NCI-H1694 (cell line): ENCODE measurements at places on chromosomes 2 and 18.

DNA sequence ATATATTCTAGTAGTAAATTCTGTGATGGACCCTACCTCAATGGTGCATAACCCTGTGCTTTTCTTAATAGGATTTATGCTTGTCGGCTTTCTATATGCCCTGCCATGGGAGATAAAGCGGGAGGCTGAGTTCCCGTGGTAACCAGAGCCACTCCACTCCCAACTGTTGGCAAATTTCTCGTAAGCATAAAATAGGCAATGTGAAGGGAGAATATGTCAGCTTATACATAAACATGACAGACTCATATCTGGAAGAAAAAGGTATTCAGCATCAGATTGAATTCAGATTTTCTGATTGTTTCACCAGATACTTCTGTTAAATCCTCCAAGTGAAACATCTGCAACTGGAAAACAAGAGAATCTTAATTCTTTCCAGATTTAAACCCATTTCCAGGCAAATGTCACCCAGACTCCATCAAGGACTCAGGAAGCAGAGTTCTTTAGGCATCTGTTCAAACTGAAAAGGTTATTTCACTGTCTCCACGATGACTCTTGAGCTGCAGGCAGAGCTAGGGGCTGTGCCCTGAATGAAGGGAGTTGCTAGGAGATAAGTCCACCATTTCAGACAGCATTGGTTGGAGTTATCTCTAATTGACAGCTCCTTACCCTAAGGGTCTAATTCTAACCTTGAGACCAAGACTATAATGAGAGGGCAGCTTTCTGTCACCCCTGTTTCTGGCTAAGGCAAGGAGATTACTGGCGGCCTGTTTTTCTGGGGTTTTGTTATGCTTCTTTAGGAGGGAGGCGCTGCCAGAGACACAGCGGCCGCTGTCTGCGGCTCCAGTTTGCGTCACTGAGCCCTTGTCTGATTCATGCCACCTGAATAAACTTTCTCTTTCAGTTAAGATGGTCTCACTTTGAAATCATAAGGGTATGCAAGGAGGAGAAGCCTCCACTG is 381.3 kb downstream of the SOX11 start:
- DNase-seq: peak; percentile 88

DNA sequence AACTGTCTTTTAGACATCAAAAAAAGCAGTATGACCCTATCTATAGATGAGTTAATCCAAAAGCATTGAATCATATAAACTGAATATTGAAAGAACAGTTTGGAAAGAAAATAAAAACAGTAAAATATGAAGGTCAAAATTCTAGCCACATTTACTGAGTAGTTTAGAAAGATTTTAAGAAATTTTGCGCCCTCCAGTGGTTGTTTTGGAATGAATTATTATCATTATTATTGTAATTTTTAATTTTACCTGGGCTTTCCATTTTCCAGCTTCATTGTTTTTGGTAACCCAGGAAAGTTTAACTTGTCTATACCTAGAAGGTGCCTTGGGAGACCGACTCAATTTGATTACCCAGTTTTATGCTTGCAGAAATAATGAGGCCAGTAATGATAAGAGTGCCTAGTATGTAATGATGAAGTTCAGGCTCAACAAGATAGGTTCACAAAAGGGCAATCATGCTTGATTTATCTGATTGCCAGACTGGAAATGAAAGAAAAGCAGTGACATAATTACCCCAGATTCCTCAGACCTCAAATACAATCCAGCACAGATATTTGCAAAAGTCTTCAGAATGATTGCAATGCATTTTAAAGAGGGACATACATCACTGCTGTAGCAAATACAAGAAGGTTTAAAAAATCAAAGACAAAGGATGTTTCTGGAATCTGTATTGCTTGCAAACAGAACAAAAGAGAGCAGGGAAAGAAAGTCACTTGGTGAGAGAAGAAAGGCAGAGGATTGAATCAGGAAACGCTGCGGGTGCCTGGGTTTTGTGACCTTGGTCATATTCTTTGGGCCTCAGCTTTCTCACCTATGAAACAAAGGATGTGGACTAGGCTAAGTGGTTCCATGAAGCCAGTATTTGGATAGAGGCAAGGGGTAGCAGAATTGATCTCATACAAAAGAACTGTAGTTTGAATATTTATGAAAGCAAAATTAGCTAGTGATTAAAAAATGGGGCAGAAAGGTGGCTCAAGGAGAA is 153.8 kb downstream of the MAP2 start:
- peak; percentile 79 for DNase-seq

DNA sequence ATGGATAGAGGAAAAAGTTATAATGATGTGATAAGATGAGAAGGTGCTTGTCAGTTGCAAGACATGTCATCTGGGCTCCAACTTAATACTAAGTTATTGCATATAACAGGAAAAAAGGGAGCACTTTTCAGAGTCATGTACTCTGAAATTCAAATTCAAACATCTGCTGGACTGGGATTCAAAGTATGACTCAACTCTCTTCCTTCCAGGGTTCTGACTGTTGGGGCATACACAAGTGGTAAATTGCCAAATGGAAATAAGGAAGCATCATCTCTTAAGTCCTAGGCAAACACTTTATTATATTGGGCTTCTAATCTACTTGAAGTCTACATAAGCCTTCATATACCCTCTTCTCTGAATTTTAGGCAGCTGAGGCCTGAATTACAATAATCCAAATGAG is 44.9 kb downstream of the ZBTB14 start:
- DNase-seq: no peak

DNA sequence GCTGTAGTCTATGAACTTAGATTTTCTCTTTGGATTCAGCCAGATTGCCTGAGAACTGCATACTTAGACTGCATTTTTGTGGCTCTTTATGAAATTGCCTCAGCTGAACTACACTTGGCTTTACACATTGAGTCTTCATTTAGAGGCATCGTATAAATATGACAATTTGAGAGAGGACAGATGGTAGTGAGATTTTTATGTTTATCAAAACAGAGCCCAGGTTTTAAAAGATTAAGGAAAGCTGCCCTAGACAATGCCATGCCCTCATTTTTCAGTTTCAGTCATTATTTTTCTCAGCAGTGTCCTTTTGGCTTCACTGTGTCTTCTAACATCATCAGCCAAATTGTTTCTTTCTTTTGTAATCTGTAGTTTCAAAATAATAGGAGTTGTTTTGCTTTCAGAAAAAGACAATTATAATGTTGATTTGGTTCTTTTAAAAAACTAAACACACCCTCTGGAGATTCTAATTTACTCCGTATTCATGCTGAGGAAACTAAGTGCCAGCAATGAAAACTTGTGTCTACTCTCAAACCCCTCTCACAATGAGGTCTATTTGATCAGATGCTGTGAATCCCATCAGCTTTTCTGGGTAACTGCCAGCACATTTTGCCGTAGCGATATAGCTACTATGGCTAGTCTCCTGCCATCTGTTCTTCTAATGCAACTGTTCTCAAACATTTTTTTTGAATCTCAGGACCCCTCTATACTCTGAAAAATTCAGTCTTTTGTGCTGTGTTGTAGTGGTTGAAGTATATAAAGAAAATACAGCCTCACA is 46.2 kb downstream of the TWSG1 start:
- DNase-seq: peak; percentile 93

GRCh38 chr2:156437272-156437930 is 1.2 kb downstream of the GPD2 start:
- DNase-seq: no peak

DNA sequence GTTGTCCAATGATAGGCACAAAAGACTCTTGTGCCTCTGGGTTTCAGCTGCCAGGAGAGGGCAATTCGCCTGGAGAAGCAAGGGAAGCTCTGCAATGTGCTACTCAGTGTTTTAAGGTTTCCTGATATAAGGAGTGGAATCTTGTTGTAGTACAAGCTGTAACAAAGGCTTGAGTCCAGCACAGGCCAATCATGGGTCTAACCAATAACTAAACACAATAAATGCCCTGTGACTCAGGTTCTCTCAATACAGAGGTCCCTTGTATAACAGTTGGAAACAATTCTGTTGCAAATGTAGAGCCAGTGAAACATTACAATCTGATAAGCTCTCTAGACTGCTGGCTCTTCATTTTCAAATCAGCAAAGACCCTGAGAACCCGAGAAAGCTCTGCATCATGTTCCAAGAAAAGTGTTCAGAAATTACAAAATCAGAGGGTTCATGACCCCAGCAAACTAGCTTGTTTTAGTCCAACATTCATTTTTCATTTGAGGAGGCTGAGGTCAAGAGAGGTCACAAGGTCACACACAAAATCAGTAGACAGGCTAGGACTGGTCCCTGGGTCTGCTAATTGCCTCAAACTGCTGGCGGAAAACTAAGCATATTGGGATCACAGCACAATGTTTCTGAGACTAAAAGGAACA is 59.0 kb upstream of the DNMT3A start:
- peak; percentile 63 for DNase-seq

GRCh38 chr18:22547807-22548561 is 130.3 kb upstream of the CTAGE1 start:
- DNase-seq: no peak

- DNase-seq: no peak
Observed at GRCh38 chr18:68056936-68057335, 540.4 kb upstream of the DSEL start.

- peak; percentile 71 for DNase-seq
Observed at GRCh38 chr2:235594041-235594440, 100.2 kb downstream of the AGAP1 start.

DNA sequence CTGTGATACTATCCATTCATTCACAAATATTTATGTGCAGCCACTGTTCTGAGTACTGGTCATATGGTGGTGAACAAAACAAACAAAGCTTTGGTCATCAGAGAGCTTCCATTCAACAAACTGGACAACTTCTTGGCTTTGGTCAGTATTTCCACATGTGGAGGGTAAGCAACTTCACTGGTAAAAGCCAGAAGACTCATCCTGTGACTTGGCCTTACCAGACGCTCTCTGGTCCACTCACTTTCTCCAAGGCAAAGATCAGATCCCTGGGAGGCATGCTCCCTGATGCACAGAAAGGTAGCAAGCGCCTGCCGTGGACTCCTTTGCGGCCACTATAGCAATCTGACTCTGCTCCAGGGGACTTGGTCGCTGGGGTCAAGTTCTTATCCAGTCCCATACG is 179.5 kb downstream of the EN1 start:
- no peak for DNase-seq

DNA sequence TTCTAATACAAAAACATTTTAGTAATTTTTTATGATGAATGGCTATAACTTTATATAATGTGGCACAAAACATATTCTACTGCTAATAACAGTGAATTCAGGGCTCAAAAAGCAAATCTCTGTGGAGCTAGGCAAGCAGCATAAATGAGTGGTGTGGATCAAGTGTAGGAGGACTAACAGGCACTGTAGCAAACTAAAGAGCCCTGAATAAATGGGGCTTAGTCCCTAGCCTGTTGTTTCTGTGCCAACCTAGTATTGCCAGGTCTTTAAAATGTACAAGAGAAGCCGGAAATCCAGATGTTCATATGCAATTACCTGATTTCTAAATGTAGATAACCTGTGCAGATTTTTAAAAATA is 18.5 kb downstream of the REL start:
- no peak for DNase-seq

DNA sequence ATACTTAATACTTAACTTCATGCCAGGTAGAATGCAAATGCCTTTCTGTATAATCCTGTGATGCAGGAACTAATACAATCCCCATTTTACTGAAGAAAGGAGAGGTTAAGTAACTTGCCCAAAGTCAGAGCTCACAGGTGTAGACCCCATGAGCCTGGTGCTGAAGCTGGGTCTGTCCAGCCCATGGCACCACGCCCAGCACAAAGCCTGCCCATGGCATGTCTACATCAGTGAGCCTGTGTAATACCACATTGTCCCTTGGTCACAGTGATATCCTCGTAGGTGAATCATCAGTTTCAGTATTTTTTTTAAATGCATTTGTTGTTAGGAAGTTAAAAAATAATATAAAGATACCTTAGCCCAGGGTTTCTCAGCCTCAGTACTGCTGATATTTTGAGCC is 69.9 kb upstream of the MCFD2 start:
- no peak for DNase-seq

DNA sequence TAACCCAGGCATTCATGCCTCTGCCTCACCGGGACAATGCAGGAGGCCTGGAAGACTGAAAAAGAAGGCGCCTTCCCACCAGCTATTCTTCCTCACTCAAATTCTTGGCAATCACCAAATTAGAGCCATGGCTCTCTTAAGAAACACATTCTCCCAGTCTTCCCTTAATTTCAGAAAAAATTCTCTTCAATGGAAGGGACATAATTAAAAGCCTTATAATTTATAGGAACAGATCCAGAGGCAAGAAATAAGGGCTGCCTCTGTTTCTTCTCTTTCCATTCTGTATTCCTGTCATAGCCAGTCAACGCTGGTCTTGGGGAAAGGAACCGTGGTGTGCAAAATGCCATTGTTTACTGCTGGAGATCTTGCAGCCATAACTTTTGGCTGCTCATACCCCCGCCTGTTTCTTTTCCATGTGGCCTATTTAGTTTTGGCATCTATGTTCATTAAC is 32.8 kb downstream of the DTNA start:
- DNase-seq: no peak

GRCh38 chr2:172048508-172049503 is 36.5 kb upstream of the DLX1 start:
- no peak for DNase-seq

GRCh38 chr2:12043131-12043530 is 296.7 kb downstream of the LPIN1 start:
- no peak for DNase-seq

DNA sequence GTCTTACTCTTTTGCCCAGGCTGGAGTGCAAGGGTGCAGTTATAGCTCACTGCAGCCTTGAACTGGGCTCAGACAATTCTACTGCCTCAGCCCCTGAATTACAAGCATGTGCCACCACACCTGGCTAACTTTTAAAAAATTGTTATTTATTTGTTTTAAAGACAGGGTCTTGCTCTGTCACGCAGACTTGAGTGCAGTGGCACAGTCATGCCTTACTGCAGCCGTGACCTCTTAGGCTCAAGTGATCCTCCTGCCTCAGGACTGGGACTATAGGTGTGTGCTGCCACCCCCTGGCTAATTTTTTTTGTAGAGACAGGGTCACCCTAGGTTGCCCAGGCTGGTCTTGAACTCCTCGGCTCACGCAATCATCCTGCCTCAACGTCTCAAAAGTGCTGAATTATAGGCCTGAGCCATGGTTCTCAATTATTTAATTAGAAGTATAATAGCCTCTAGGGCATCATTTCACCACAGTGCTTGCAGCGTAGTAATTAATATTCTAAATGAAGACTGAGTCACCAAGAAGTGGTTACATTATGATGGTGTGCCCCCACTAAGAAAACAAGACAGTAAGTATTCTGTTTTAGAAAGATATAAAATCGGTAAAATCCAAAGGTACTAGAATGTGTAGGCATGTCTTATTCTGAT is 69.6 kb downstream of the EML4 start:
- DNase-seq: no peak

DNA sequence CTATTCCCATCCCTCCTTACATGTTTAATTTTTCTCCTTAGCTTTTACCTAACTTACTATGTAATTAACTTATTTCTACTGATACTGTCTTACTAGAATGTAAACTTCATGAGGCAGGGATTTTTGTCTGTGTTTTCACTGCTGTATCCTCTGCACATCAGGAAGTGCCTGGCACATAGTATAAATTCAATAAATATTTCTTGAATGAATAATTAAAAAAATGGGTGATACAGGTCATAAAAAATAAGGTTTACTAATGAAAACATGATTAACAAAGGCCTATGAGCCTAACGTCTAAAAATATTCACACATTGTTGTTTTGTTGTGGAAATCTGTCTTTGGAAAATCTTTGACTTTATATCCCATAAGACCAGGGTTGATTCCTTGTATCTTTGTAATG is 4.5 kb downstream of the RBKS start:
- no peak for DNase-seq

GRCh38 chr2:95761556-95761955 is 169.8 kb downstream of the TRIM43 start:
- DNase-seq: no peak
